ENCODE measurements at places on chromosomes 6 and 20.

- DNase-seq = no peak
Observed at GRCh38 chr20:48142516-48142773, 357.2 kb upstream of the SULF2 start.

- no peak for DNase-seq
Observed at GRCh38 chr6:138944412-138944811, 43.6 kb downstream of the REPS1 start.

- no peak for DNase-seq
Observed at GRCh38 chr6:98787435-98787834, 46.9 kb upstream of the POU3F2 start.

DNA sequence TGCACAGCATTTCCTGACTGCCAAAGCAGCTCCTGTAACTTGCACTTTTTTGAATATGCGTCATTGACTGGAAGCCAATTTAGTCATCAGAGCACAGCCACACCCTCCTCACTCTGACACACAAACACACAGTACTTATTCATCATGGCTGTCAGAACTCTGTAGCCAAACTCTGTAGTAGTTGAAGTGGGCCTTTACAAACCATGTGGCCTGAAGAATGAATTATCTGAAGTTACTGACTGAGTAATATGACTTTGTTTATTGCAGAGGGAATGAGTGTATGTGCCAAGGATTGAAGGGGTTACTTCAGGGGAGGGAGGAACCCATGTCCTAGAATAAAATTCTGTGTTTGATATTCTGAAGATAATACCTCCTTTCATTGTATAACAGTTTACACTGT, 102.7 kb downstream of the FIG4 start:
- peak; percentile 19 for DNase-seq

DNA sequence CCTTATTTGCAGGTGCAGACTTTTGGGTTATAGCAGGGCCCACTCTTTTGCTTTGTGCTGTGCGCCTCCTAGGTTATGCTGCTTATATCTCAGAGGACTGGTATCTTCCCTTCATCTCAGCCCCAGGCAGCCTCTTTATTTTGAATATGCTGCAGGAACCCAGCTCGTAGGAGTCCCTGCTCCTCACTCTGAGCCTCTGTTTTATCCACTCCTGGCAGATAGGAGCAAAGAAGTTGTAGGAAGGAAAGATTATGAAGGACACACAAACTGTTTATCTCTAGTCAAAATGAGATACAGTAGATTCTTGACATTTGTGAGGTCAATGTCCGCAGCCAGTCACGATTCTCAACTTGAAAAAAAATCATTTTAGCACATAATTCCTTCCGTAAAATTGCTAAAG, 15.6 kb downstream of the L3MBTL3 start:
- no peak for DNase-seq

DNA sequence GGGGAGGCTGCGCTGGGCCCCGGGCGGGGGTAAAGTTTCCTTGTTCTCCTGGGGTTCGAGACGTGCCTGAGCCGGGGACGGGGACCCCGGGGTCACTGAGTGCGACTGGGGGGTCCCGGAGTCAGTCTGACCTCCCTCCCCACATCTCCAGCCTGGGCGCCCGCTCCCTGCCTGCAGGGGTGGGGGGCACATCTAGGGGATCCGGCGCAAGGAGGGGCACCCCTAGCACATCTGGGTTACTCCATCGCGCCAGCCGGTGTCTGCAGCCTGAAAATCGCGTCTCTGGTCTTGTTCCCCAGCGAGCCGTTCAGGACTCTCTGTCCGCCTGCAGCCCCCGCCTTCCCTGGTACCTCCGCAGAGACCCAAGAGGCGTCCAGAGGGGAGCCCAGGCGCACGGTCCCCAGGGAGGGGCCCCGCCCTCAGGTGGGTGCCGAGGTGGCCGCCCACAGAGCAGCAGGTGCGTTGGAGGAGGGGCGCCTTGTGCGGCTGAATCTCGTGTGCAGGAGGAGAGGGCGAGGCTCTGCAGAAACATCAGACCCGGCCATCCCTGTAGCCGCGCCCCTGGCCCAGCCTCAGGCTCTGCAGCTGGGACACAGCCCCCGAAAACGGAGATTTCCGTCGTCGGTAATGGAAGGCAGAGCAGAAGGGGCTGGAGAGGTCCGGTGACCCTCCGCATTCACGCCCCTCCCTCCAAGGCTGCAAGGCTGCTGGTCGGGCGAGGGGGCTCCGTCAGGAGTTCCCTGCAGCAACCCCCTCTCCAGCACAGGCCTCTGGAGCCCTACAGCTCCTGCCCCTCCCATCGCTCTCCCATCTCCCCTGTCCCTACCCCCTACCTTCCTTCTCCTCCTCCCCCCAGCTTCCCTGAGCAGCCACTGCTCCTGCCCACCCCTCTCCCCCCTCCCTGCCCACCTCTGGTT, 628 bp upstream of the CHRNA4 start:
- DNase-seq = peak; percentile 25

DNA sequence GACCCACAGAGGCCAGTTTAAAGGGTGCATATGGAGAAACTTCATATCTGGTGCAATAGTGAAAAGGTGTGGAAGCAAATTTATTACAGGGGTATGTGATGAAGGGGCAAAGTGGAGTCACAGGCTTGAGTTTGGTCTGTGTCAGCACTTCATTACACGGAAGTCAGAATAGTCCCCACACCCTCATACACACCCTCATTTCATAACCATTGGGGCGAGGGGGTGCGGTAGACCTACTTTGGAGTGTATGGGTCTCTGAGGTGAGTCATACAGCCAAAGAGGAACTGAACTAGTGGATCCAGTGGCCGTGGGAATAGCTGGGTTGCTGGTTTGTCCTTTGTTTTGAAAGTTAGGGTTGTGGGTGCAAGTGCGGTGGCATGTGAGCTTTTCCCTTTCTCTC, 3.3 kb downstream of the TM9SF4 start:
- peak; percentile 9 for DNase-seq

DNA sequence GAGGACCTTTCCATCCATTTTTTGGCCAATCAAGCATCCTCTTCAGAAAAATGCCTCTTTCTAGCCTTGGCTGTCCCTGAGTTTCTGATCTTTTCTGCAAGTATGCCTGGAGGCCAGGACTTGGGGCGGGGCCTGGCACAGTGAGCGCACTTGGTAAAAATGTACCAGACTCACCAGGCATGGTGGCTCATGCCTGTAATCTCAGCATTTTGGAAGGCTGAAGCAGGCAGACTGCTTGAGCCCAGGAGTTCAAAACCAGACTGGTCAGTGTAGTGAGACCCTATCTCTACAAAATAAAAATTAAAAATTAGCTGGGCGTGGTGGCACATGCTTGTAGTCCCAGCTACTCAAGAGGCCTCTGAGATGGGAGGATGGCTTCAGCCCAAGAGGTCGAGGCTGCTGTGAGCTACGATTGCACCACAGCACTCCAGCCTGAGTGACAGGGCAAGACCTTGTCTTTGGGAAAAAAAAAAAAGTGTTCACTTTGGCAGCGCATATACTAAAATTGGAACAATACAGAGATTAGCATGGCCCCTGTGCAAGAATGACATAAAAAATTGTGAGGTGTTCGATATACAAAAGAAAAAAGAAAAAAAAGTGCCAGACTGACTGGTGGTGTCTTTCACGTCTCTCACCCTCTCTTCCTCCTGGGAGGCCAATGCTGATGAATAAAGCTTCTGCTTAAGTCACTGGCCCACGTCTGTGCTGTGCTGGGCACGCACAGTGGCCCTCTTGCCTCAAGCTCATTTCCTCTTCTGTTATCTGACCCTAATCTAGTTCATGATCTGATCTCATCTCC, 18.1 kb upstream of the SLC9A8 start:
- DNase-seq = no peak

DNA sequence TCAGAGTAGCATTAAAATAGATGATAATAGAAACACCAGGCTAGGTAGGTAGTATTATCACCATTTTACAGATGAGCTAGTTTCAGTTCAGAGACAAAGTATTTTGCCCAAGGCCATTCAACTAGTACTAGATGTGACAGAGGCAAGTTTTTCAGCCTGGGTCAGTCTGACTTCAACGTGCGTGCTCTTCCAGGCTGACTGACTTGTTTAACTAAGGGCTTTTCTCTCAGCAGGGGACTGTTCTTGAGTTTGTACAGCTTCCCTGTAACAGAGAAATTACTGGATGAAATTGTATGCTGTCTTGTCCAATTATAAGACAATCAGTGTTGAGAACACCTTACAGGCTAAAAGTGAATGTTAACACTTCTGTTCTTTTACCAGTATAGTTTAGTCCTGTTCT, 333.5 kb upstream of the MAN1A1 start:
- DNase-seq = no peak
